ENCODE measurements at places on chromosomes 6 and 20.

DNA sequence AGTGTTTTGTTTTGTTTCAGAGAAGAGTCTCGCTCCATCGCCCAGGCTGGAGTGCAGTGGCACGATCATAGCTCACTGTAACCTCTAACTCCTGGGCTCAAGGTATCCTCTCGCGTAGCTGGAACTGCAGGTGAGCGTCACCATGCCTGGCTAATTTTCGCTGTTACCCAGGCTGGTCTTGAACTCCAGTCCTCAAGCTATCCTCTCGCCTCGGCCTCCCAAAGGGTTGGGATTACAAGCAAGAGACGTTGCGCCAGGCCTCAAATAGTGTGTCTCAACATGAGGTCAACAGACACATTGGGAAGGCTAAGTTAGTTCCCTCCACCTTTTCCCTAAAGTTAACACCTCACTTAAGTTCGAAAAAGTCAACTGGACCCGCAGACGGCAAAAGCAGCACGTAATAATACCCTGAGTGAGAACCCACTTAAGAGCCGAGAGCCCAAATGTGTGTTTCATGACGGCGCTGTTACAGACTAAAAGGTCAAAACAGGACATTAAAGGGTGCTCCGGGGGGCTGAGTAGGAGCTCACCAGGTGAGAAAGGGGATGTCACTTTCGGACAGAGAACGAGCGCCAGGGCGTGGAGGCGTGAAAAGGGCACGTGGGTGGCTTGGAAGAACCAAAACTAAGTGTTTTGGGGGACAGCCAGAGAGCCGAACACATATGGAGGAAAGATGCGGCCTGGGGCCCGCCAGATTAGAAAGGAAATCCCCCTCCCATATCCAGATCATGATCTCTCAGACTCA, 499 bp downstream of the TTI1 start:
- H3K36me3 ChIP-seq = no peaks in the 10 kb centered on the region
- peaks cover 30% of the 10 kb centered on the region for H3K4me1 ChIP-seq

- H3K4me1 ChIP-seq = peaks cover 14% of the 10 kb centered on the region
- H3K27ac ChIP-seq = no peak overlapping the region
- H3K36me3 ChIP-seq = no peaks in the 10 kb centered on the region
- peaks cover 85% of the 10 kb centered on the region for H3K27me3 ChIP-seq
- no peak overlapping the region for H3K4me3 ChIP-seq
- DNase-seq = no peak
Measured at GRCh38 chr6:100461278-100461916, 3.3 kb downstream of the SIM1 start.

GRCh38 chr6:2376429-2377355, 131.3 kb upstream of the GMDS start:
- H3K36me3 ChIP-seq = no peaks in the 10 kb centered on the region
- H3K4me3 ChIP-seq = no peak overlapping the region
- no peak for DNase-seq
- H3K27me3 ChIP-seq = no peaks in the 10 kb centered on the region
- no peaks in the 10 kb centered on the region for H3K4me1 ChIP-seq

DNA sequence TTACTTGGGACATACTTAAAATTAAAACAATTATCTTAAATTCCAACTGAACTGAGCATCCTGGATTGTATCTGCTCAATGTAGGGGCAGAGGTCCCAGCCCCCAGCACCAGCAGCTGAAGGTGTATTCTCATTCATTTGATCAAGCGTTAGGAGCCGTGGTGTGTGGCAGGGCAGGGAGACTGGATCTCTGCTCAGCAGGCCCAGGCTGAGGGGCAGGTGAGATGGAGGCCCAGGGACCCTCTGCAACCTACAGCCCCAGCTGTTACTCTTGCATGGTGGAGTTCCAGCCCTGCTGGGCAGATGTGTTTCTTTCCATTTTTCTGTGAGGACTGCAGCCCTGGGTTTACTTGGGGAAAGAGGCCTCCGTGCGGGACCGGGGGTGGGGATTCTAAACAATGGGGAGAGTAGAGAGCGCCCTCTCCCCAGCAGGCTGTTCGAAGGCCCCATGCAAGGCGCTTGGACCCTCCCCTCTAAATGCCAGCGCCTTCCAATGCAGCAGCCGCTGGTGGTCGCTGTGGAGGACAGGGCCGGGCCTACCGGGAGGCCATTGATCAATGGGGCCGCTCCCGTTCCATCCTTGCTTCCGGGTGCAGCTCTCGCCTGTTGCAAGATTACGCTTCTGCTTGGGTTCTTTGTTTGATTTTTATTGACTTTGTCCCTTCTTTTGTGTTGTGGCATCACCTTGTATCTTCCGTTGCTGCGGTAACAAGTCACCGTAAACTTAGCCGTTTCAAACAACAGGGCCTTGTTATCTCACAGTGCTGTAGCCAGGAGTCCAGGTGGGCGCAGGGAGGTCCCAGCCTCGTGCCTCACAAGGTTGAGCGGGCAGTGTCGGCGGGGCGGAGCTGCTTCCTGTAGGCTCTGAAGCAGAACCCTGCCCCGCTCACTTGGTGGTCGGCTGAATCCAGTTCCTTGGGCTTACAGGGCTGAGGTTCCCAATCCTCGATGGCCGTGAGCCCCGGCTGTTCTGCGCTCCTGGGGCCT, 134.8 kb upstream of the PHACTR3 start:
- H3K27me3 ChIP-seq = no peaks in the 10 kb centered on the region
- no peak overlapping the region for H3K27ac ChIP-seq
- no peaks in the 10 kb centered on the region for H3K36me3 ChIP-seq
- no peak overlapping the region for H3K4me3 ChIP-seq
- H3K4me1 ChIP-seq = no peaks in the 10 kb centered on the region
- DNase-seq = no peak

- H3K36me3 ChIP-seq = no peaks in the 10 kb centered on the region
- no peaks in the 10 kb centered on the region for H3K27me3 ChIP-seq
- H3K4me1 ChIP-seq = no peaks in the 10 kb centered on the region
- H3K4me3 ChIP-seq = no peak overlapping the region
- H3K27ac ChIP-seq = no peak overlapping the region
Measured at GRCh38 chr6:8839626-8840025, 404.3 kb upstream of the SLC35B3 start.

GRCh38 chr6:13538084-13538483, 36.3 kb upstream of the SIRT5 start:
- no peak overlapping the region for H3K4me3 ChIP-seq
- no peaks in the 10 kb centered on the region for H3K36me3 ChIP-seq
- H3K27me3 ChIP-seq = no peaks in the 10 kb centered on the region
- no peak overlapping the region for H3K27ac ChIP-seq

- H3K4me1 ChIP-seq = no peaks in the 10 kb centered on the region
- H3K36me3 ChIP-seq = no peaks in the 10 kb centered on the region
- no peak overlapping the region for H3K4me3 ChIP-seq
- H3K27me3 ChIP-seq = no peaks in the 10 kb centered on the region
Measured at GRCh38 chr6:148037496-148037895, 305.1 kb upstream of the SASH1 start.

GRCh38 chr20:53691060-53691810, 97.6 kb upstream of the ZNF217 start:
- no peak for DNase-seq
- H3K27ac ChIP-seq = no peak overlapping the region
- H3K4me3 ChIP-seq = no peak overlapping the region
- no peaks in the 10 kb centered on the region for H3K4me1 ChIP-seq
- H3K27me3 ChIP-seq = no peaks in the 10 kb centered on the region
